Activated naive CD8-positive, alpha-beta T cell treated with anti-CD3 and anti-CD28 coated beads, Interleukin-2, amount 50 U/mL, for 24 hours (primary cell): ENCODE measurements at places on chromosomes 4 and X.
A peak's percentile ranks its signal among the peaks of the same experiment; 100 is the strongest.

DNA sequence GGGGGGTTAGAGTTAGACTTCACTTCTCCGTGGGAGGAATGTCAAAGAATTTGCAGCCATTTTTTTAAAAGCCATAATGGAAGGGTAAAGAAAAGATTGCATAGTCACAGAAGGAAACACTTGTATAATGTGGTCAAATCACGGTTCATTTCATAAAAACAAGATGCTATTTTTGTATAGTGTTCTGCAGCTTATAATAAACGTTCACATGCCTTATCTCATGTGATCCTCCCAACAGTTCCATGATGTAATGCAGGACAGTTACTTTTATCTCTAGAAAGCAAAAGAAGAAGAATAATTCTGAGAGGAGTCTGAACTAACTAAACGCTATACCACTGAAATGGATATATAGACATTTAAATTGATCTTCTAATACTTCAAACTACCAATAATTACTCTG is 71.3 kb upstream of the CAMK2D start:
- DNase-seq: no peak
- no peak overlapping the region for H3K4me3 ChIP-seq
- H3K36me3 ChIP-seq: no peaks in the 10 kb centered on the region
- peaks cover 2% of the 10 kb centered on the region for H3K27me3 ChIP-seq
- H3K4me1 ChIP-seq: peaks cover 11% of the 10 kb centered on the region
- no peak overlapping the region for H3K27ac ChIP-seq

DNA sequence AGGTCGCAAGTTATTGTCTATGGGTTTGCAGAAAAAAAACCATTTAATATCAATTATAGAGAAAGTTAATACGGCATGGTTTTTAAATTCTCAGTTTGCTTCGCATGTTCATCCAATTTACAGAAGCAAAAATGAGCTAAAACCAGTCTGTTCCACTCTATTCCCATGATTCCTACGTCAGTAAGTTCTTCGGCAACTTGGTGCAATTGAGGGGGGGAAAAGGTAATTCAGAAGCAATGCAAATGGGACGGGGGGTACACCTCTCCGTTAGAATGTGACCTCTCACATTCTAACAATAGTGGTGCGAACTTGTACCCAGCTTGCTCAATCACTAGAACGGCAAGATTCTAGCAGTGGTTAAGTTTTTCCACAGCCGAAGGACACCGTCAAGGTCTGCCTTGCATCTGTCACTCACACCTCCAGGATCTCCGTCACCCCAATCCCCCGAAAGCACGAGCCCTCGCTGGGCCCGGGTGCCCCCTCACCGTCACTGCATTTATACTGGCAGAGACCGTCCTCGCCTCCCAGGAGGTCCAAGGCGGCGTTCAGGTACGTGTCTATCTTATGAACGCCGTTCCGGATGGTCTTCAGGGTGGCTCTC is 653 bp downstream of the PLA2G12A start:
- peaks cover 21% of the 10 kb centered on the region for H3K4me1 ChIP-seq
- DNase-seq: peak; percentile 34
- peaks cover 5% of the 10 kb centered on the region for H3K36me3 ChIP-seq
- H3K4me3 ChIP-seq: peak overlapping the region; percentile 92
- H3K27me3 ChIP-seq: no peaks in the 10 kb centered on the region

DNA sequence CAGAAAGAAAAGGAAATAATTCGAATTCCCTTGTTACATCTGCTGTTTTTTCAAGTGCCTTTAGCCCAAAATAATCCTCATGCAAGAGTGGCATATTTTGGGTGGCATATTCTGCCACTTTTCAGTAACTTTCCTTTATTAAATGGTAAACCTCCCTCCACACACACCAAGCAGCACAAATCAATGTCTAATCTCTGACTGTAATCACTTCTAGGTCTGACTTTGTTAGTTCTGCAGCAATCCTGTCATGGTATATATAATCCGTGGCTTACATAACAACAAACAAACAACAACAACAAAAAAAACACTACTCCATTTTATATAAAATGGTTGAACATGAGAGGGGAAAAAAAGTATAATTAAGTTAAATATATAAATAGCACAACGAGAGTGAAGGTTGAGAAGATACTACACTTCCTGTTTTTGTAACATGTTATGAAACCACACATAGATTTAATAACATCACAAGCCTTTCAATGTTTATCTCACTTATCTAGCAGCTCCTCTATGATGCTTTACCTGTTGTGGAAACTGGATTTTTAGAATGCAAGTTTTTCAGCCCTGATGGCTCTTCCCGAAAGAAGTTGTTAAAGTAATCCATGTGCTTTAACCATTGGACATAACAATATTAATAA is 715.4 kb downstream of the GRXCR1 start:
- H3K4me3 ChIP-seq: no peak overlapping the region
- H3K27me3 ChIP-seq: no peaks in the 10 kb centered on the region
- no peak for DNase-seq
- no peaks in the 10 kb centered on the region for H3K36me3 ChIP-seq
- H3K4me1 ChIP-seq: no peaks in the 10 kb centered on the region

DNA sequence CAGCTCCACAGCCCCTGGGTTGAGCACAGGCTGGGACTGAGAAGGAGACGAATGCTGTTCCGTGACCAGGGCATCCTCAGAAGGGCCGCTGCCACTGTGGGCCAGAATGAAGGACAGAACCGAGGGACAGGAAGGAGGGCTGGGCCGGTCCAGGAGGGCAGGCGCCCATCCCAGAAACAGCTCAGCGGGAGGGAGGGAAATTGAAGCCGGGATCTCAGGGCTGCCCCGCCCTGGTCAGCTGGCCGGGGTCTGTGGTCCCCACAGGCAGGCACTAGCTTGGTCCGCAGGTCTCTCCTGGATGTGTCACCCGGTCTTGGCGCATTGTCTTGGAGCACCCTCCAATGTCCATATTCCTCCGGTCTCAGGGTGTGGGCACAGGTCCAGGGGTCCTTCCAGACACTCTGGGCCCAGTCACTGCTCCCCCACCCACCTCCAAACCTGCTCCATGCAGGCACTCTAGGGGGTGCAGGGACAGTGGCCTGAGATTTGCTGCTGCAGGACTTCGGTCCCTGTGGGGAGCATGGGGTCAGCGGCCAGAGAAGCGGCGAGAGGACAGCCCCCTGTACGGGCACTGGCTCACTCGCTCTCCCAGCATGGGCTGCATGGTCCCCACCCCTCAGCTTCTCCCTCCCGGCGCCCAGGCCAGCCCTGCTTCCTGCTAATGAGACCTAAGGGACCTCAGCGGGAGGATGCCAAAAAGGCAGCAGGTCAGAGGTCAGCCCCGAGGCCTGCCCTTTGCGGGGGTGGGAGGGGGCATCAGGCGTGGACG is 23.9 kb upstream of the MXD4 start:
- H3K27me3 ChIP-seq: no peaks in the 10 kb centered on the region
- no peak overlapping the region for H3K4me3 ChIP-seq
- H3K36me3 ChIP-seq: no peaks in the 10 kb centered on the region
- H3K4me1 ChIP-seq: peaks cover 37% of the 10 kb centered on the region

DNA sequence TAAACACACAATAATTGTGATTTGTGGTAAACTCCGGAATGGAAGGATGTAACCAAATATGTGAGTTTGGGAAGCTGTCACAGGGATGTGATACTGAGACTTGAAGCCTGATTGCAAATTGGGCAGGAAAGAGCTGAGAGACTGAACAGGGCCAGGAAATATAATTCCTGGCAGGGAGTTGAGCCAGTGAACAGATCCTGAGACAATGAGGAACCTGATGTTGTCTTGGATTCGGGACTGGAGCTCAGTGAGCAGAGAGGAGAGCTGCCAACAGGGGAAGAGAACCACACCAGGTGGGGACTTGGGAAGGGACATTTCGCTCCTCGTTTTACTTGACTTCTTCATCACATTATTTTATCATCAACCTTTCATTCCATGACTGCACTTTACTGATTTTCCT is 386.0 kb downstream of the TLL1 start:
- H3K36me3 ChIP-seq: no peaks in the 10 kb centered on the region
- H3K27me3 ChIP-seq: no peaks in the 10 kb centered on the region
- H3K4me3 ChIP-seq: no peak overlapping the region
- DNase-seq: no peak

DNA sequence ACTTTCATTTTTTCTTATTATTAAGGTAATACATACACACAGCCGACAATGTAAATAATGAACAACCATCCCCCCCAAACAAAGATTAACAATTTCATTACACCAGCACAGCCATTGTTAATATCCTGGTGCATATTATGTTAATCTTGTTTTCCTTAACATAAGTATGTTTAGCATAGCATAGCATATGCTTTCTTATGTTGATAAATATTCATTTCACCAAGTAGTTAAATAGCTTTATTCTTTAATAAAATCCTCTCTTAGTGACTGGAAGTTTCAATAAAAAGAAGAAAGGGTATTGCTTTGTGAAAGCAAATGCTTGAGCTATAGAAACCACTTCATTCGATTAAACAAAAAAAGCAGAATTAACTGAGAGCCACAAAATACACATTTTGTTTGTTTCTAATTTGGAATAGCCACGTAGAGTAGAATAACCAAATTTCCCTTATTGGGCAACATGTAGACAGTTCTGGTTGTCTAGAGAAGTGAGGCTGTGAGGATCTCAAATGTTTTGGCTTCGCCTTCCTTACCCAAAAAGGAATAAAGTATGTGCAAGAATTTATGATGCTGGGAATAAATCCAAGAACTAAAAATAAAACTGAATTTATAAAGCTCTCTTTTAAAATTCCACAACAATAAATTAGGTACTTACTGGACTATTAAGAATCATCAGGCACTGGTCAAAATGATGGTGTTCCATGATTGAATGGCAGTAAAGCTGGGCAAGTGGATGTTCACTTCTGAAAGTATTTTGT is 118.0 kb downstream of the PDE5A start:
- no peaks in the 10 kb centered on the region for H3K27me3 ChIP-seq
- DNase-seq: no peak
- H3K4me1 ChIP-seq: no peaks in the 10 kb centered on the region
- H3K27ac ChIP-seq: no peak overlapping the region
- H3K36me3 ChIP-seq: peaks cover 16% of the 10 kb centered on the region
- no peak overlapping the region for H3K4me3 ChIP-seq

DNA sequence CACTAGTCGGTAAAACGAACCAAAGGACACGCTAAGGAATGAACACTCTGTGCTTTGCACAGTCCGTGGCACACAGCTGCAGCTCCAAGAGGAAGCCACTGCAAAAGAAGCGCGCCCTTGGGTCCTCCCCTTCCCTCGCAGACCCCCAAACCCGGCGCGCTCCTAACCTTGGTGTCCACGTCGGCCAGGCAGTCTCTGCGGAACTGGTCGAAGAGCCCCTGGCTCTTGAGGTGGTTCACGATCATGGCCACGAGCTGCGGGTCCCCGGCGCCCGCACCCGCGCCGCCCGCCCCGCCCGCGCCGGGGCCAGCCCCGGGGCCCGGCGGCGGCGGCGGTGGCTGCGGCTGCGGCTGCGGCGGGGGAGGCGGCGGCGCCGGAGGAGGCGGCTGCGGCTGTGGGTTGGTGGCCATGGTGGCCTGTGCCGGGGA is 333 bp downstream of the BOD1L1 start:
- peak overlapping the region; percentile 96 for H3K27ac ChIP-seq
- peaks cover 3% of the 10 kb centered on the region for H3K27me3 ChIP-seq
- H3K4me1 ChIP-seq: peaks cover 50% of the 10 kb centered on the region
- H3K4me3 ChIP-seq: peak overlapping the region; percentile 97
- DNase-seq: peak; percentile 40
